NCI-H1105 treated with DMSO at 0.1 percent for 48 hours (cell line): ENCODE measurements at places on chromosomes 5 and 9.

DNA sequence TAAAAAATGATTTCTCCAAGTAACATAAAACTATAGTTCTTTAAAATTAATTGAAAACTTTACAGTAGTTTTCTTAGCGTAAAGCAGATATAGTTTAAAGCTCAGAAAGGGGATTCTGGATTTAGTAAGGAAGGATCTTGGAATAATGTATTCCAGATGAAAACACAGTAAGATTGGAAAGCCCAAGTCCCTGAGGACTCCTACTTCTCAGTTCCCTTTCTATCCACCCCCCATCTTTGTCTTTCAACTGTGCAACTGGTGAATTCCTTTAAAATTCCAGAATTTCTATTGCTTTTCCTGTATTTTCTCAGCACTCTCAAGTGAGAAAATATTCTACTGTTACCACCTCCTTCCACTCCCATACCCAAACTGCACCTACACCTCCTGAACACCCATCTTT is 184.5 kb upstream of the FBN2 start:
- DNase-seq, result no peak

- DNase-seq, result no peak
These were observed 47.8 kb downstream of the PDE4D start for GRCh38 chr5:59845730-59846129.

- DNase-seq, result no peak
These were observed 35.3 kb upstream of the CYFIP2 start for GRCh38 chr5:157230610-157231009.

DNA sequence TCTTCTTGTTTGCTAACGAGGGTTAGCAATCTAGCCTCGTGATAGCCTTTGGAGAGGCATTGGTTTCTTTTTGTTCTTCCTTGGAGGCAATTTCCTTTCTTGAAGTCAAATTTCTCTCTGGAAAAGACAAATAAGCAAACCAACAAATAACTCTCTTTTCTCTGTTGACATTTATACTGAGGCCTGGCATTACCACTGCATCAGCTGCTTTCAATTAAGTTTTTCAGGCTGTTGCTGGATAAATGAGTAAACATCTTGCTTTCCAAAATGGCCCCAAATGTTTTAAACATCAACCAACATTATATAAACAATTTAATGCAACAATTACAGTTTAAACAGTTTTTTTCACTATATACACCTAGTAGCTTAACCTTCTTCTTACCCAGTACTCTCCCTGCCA is 264.4 kb downstream of the HTR1A start:
- peak; percentile 27 for DNase-seq

DNA sequence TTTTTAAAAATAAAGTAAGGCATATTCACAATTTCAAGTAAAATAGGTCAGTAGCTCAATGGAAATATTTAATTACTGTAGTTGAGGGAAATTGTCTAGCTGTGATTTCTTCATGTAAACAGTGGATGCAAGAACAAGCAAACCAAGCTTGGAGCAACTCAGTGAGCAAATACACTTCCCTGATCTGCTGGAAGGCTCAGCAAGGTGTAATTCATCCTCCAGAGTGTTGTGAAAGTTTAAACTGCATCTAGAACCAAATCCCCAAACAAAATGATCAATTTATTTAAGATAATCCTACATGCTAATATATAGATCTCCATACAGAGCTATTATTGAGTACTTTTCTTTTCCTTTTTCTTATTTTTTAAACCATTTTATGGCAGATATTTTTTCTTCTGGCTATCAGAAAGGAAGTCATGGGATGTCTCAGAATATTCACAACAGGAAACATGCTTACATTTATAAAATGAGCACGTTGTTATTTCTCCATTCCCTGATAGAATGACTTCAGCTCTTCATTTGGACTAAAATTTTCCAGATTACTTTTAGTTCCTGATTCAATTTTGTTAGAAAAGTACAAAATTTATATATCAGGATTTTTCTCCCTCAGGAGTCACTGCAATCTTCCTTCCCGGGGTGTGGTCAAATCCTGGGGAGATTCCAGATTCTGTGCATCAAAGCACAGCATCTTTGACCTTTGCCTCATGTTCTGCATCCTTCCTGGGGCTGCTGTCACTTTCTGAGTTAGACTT is 219.2 kb upstream of the ELL2 start:
- no peak for DNase-seq

DNA sequence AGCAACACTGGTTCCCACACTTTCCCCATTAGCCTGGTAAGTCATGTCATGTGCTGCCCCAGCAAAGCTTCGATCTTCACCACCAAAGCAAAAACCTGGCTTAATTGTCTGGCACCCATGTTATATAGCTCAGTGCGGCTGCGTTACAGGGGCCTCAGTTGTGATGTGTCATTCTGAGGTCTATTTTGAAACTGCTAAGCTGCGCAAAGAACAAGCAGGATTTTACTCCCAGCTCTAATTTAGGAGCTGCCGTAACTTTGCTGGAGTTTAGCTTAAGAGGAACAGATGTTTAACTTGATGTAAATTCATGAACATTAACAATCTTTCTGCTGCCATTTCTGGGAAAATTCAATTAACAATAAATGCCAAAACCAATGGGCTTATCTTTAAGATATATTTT is 274.1 kb downstream of the HSPA4 start:
- DNase-seq, result no peak

DNA sequence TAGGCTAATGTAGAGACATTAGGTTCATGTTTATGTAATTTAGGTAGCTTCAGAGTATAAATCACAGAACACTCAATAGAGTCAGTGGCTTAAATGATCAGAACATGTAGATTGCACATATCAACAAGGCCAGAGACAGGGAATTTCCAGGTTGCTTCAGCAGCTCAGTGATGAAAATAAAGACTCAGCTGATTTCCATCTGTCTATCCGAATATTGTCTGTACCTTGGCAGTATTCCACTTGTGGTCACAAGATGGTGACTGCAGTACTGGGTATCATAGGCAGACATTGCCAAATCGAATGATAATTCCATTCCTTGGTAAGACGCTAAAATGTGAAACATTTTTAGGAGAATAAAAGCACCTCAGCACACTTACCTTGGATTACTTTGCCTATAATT is 702.2 kb downstream of the MAT2B start:
- no peak for DNase-seq

GRCh38 chr9:133403766-133404453 is 13.9 kb downstream of the REXO4 start:
- no peak for DNase-seq

GRCh38 chr9:108588246-108588645 is 267.5 kb downstream of the ACTL7B start:
- DNase-seq, result no peak
